Effector memory CD8-positive, alpha-beta T cell (primary cell): ENCODE measurements at places on chromosomes 6 and 20.

- no peak for DNase-seq
Measured at GRCh38 chr20:17140894-17141293, 85.9 kb upstream of the PCSK2 start.

- DNase-seq: no peak
Measured at GRCh38 chr6:43093436-43094289, 17.5 kb downstream of the PTK7 start.

DNA sequence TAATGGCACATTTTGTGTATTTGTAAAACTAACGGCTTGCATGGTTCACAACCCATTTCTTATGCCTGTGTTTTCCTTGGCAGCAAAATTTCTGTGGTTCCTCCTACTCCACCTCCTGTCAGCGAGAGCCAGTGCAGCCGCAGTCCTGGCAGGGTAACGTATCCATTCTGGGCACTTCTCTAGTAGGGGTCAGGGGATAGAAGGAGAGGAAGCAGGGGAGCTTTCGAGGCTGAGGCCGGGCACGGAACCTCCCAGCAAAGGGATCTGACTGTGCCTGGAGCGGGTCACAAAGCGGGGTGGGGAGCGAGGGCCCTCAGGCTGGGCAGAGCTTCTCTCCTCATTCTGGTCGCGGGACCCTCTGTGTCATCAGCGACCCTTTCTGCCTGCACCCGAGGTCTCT lies 58.4 kb downstream of the SYTL3 start:
- DNase-seq: no peak

DNA sequence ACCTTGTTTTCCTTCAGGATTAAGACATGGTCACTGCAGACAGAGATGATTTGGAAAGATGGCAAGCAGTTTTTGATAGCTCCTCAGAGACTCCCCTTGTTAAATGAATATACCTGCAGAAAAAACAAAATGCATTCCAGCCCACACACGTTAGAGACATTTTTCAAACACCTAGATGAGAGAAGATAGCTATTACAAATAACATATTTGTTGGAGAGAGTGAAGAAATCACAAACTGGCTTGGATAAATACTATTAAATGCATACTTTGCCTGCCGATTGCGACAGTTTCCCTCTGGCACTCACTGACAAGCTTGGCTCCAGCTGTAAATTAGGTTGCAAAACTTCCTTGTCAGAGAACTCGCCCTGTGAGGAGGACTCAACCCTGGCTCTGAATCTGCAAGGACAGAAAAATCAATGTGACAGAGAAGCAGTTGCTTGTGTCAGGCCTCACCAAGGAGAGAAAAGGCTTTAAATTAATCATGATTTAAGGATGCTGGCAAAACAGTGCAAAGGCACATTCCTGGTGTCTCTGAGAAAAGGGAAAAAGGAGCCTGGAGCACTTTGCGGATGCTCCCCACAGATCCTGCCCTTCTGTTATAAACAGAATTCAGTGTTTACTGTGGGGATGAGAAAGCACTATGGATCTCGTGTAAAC lies 423.7 kb upstream of the MARCKS start:
- no peak for DNase-seq

GRCh38 chr6:145544041-145544440 lies 191.3 kb downstream of the EPM2A start:
- DNase-seq: no peak

GRCh38 chr6:10410207-10411050 lies 4.4 kb downstream of the TFAP2A start:
- DNase-seq: no peak

GRCh38 chr20:50746138-50746940 lies 15.0 kb downstream of the PARD6B start:
- DNase-seq: no peak
